Substantia nigra (tissue), 51 donors: ENCODE measurements at places on chromosomes 2 and 18.

GRCh38 chr2:171835386-171835785 is 58.7 kb downstream of the SLC25A12 start:
- DNase-seq, result no peak

GRCh38 chr2:127054604-127054930 is 52.4 kb downstream of the BIN1 start:
- no peak for DNase-seq

GRCh38 chr2:156215656-156216055 is 116.9 kb downstream of the NR4A2 start:
- no peak for DNase-seq

- no peak for DNase-seq
These were observed 34.9 kb upstream of the CYP26B1 start for GRCh38 chr2:72182547-72182946.

DNA sequence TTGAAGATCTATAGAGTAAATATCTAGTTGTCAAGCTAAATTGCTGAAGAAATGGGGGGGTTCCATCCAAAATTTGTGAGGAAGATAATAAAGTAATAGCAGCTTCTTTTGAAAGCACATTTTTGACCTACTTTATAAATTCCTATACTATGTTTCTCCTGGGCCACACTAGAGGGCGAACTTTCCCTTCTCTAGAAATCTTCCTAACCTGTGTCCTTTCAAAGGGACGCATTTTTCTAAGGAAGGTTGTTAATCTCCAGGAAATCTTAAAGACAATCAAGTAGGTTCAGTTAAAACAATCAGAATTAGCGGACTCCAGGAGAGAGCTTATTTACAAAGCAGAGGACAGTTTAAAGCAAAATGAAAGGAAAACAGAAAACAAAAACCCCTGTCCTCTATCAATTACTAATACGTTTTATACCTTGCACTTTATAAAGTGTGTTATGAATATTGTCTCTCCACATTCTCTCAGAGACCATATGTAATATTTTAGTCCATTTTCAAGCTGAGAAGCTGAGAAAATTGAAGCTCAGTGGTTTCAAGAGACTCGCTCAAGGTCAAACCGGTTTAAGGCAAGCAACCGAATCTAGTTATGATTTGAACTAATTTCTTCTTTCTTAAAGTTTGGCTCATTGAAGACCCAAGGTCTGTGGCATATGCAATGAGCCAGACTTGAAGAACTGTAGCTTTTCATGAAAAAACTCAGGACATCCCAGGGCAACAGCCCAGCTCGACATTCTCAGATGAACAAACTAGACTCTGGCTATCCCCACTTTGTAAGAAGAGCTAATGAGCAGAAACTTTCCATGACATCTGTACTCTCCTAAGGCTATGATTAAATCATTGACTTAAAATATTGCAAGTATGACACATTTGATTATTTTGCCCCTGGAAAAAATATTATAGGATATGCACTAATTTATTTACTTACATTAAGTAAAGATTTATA is 273.6 kb downstream of the PAX3 start:
- DNase-seq, result no peak

- DNase-seq, result peak; percentile 36
These were observed 616.6 kb upstream of the FSHR start for GRCh38 chr2:49770919-49771318.

DNA sequence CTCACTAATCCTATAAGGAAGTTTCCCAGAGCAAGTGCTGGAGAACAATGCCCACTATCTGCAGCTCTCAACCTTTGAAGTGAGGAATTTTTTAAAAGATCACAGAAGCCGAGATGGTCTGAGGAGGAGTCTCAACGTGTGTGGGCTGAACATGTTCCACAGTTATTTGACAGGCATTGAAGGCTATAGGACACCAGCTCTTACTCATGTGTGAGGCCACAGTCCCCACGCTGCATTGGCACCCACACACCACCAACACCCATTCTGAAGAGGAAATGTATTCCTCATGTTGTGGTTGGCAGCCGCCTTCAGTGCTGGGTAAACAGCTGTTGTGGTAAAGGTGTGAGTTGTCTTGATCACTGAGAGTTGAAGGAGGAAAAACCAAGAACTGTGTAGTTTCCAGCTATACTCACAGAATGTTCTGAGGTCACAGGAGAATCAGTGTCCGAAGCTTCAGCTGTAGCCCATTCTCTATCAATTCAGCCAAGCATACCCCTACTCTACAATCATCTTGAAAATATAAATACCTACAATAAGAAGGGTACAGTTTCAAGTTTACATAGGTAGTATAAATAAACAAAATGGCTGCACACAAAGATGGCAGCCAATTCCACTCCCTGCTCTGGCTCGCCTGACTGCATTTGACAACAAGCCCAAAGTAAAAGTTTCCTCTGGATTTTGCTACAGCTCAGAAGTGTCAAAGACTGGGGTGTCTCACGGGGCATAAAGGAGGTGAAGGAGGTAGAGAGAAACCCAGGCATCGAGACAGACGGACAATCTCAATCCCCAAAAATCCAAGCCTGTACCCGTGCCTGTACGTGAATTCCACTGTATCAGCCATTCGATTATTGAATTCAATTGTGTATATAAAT is 12.1 kb downstream of the CD226 start:
- no peak for DNase-seq

- no peak for DNase-seq
These were observed 404.1 kb upstream of the ACVR2A start for GRCh38 chr2:147440734-147441133.

DNA sequence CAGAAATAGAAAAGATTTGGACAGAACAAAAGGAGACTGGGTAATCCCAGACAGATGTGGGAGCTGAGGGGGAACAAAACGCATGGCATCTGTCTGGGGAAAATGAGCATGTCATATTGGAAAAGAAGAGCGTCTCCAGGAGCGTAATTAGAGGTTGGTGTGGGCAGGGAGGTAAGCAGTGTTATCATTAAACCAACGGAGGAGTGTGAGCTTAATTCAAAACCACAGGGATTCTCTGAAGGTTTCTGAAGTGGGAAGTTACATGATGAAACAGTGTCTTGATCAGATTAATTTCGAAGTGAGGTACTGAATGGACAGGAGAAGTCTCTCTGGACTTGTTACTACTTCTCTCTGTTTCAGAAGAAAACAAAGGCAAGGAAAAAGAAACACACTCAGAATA is 53.3 kb downstream of the DTNB start:
- DNase-seq, result no peak

GRCh38 chr2:233439191-233439590 is 84.9 kb downstream of the DGKD start:
- no peak for DNase-seq

DNA sequence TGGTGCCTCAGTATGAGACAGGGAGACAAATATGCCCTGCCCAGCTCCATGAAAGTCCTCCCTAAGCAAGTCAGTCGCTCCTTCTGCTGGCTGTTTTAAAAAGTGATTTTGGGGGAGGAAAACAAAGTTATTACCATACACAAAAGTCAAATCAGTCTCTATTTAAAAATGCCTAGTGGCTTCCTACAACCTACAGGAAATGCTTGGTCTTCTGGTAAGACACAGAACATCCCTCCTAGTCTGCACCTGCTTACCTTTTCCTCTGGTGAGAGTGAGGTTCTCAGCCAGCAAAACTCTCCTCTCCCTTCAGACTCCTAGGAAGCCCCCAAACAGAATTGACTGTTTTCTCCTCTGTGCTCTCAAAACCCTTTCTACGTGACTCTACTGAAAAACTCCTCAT is 13.5 kb downstream of the CMPK2 start:
- DNase-seq, result no peak

DNA sequence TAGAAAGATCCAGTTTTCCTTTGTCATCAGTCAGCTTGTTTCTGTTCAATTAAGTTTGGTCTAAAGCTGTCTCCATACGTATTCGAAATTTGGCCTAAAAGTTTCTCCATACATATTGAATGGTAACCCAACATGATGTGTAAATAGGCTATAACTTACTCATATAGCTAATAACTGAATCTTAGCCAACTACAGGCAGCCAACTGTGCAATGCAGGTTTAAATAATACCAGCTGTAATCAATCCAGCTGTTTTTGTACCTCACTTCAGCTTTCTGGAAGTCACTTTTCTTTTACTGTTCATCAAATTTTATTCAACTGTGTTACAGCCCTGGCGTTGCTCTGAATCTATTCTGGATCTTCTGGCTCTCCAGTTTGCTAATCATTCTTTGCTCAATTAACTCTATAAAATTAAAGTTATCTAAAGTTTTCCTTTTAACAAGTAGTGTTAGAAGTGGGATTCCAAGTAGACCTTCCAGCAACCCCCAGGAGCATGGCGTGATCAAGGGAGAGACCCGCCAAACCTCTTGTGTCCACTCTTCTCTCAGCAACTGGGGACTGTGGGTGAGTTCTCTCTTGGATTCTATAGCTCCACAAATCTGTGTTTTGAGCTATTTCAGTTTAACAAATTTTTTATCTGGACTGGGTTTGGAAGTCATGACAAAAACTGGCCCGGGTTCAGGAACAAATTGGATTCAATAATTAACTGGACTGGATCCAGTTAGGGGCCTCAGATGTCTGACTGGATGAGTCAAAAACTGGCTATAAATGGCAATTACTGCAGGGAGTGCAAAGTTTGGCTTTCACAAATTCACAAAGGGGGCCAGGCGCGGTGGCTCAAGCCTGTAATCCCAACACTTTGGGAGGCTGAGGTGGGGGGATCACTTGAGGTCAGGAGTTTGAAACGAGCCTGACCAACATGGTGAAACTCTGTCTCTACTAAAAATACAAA is 329.7 kb upstream of the ST6GAL2 start:
- no peak for DNase-seq

- DNase-seq, result no peak
These were observed 93.8 kb upstream of the LDAH start for GRCh38 chr2:20916604-20917286.

DNA sequence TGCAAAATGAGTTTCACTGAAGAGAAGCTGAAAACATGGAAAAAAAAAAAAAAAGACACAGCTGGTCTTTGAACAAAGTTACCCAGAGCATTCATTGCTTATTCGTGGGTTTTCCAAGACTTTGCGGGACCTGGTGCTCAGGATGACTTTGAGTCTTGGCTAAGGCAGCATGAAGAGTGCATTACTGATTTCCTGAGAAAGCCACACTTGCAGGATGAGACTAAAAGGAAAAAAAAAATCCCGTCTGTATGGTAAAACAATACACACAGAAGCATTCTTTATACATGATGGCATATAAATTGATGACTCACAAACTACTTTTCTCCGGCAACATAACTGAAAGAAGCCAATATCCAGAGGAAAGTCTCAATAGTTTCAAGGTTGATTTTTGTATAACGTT is 195.4 kb downstream of the SPP2 start:
- no peak for DNase-seq

- no peak for DNase-seq
These were observed 156.2 kb upstream of the NDUFV2 start for GRCh38 chr18:8946066-8946838.

DNA sequence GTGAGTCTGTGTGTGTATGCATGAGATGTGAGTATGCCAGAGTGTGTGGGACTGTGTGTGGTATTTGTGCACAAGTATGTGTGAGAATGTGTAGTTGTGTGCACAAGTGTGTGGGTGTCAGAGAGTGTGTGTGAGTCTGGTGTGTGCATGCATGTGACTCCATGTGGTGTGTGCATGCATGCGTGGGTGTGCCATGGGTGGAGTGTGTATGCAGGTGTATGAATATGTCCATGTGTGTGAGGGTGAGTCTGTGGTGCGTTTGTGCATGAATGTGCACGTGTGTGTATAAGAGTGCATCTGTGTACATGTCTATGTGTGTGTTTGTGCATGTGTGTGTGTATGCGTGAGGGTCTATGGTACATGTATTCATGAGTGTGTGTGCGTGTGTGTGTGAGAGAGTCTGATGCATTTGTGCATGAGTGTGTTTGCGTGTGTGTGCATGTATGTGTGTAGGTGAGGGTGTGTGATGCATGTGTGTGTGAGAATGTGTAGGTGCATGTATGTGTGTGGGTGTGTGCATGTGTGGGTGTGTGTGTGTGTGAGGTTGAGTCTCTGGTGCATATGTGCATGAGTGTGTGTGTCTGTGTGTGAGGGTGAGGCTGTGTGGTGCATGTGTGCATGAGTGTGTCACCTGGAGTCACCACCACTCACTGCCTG is 226.8 kb downstream of the LDLRAD4 start:
- DNase-seq, result no peak

GRCh38 chr2:237165405-237166276 is 80.0 kb downstream of the COPS8 start:
- DNase-seq, result no peak

DNA sequence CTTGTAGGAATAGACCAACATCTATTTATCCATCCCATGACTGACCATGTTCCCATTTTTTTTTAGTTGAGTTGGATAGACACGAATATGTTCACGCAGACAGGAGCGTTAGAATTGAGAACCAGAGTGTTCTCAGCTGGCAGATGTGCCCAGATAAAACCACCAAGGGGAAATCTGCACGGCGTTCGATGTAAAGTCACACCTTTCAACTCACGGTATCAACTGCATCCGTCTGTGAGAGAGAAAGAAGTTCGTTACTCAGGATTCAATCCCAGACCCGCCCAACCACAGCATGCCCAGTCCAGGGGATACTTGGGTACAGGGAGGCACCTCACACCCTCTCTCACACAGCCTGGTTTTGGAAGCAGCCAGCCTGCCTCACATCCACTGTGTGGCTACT is 26.1 kb downstream of the MAL start:
- no peak for DNase-seq

GRCh38 chr2:165420231-165420630 is 49.3 kb upstream of the CSRNP3 start:
- DNase-seq, result no peak

DNA sequence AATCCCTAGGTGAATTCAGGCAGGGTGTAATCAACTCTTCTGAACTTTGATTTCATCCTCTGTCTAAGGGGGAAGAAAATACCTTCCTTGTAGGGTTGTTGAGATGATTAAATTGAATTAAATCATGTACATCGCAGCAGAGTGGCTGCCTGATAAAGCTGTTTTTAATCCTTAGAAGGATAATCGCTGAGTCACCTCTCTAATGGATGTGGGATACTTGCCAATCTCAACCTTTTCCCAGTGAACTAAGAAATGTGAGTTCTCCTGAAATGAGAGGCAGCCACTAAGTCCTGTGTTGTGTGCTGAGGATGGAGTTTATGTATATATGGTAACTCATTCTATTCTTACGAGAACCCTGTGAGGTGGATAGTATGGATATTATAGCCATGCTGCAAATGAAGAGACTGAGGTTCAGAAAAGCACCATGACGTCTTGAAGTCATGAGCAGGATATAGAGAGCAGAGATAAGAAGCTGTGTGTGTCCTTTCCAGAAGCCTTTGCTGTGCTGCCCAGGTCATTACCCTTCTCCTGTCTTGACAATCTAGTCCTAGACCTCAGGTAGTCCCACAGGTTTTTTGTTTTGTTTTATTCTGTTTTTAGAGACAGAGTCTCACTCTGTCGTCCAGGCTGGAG is 93.3 kb downstream of the HNRNPLL start:
- DNase-seq, result no peak

DNA sequence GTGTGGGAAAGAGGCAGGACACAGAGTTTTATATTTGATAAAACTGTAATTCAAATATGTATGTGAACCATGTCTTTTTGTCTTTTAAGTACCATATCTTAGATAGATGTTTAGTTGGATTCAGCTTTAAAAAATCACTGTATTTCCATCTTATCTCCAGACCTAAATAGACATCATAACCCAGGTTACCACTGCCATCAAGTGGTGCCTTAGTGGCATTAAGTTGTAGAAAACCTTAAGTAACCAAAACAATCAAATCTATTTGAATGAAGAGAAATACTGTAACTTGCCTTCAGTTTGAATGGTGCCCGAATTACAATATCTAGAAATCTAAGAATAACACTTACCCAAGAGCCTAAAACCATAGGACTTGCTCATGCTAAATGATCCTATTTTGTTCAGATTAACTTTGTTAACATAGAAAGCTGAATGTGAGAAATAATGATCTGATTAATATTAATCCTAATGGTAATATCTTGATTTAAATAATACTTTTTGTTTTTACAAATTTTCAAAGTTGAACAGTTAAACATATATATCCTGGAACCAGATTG is 92.5 kb upstream of the MAP2 start:
- DNase-seq, result no peak
